ENCODE measurements at places on chromosomes 5 and 9.

GRCh38 chr9:102237094-102237493 is 498.6 kb upstream of the GRIN3A start:
- DNase-seq, result no peak

DNA sequence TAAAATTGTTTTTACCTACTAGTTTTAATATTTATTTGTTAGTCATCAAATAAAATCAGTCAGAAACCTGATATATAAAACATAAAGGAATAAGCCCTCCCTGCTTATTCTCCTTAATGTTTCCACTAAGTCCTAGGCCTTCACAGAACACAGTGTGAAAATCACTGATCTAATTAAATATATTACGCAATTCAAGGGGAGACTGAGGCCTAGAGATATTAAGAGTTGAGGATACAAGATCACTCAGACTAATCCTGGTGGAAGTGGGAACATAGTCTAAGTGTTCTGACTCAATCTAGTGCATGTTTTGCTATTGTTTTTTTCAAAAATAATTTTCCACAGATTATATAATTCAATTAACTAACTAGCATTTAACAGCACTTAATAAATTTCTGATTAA is 401.1 kb downstream of the SLCO4C1 start:
- no peak for DNase-seq

DNA sequence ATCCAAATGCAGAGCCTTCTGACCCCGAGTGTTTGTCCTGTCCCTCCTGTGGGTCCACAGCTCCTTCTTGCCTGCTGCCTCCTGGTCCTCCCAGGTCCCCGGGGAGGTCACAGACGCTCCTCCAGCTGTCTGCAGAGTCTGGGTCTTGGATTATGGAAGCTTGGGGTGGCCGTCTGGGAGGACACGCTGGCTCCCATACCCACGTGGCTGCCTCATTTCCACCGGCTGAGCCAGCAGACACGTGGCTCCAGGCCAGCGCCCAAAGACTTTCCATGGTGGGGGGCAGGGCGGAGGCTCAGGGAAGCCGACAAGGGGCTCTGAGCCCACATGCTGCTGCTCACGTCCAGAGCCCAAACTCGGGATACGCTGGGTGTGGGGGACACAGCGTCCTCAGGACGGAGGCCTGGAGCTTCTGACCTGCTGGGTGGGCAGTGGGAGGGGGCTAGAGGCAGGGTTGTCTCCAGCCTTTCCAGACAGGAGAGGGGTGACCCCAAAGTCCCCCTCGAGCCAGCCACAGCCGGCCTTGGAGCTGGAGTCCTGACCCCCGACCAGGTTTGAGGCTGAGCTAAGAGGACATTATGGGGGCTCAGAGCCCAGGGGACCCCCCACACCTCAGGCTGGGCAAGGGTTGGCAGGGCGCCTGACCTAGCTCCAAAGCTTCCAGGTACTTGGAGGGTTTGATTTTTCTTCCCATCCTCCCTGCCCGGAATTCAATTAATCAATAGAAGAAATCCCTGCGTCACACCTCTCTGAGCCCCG is 24.2 kb upstream of the RNU6ATAC start:
- no peak for DNase-seq

- DNase-seq, result no peak
Measured at GRCh38 chr9:94948567-94949235, 222.2 kb downstream of the AOPEP start.

- DNase-seq, result no peak
Measured at GRCh38 chr9:33440204-33440603, 7.2 kb downstream of the AQP3 start.

DNA sequence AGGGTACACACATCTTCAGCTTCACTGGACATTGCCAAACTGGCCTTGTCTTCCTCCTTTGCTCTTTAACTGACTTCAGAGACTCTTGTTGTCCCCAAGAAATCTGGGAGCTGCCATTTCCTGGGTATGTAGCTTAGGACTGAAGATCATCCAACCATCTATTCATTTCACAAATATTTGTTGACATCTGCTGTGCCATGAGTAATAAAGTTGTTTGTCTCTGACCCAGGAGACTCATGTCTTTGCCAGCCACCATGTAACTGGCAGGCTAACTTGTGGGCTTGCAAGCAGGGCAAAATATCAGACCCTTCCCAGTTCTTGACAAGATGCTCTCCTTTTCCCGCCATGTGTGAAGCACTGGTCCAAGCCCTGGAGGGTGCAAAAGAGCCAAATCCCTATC is 17.1 kb upstream of the TOR1B start:
- no peak for DNase-seq

DNA sequence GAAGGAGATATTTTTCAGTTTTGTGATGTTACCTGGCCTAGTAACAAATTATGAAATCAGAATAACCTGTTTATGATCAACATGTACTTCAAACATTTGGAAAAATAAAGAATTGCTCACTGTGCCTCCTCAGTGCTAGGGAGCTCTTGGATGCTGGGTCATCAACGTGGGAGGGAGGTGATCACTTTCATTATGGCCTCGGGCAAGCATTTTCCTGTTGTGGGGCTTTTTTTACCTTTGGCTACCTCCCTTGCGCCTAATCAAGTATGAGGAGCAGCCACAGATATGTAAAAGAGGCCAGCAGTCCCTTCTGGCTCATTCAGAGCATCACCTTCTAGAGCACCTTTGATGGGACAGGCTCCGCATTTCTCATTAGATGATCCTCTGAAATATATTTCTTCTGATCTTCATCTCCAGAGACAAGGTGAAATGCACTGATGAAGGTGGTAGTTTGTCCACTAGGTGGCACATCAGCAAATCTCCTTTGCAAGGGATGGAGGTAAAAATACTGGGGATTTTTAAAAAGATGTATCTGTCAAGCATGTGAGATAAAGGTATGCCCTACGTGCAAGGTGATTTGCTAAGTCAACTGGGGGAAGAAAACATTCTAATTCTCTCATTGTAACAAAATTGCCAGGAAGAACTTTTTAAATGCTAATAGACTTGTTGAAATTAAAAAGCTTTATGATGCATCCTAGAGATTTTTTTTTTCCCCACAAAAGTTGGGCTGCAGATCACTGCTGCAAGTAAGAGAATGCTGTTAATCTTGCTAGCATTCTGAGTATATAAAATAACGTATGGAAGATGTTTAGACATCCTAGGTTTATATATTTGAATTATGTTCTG is 218.2 kb downstream of the MAST4 start:
- DNase-seq, result peak; percentile 47

- DNase-seq, result peak; percentile 54
Measured at GRCh38 chr5:7815892-7816534, 34.9 kb downstream of the CFAP90 start.

DNA sequence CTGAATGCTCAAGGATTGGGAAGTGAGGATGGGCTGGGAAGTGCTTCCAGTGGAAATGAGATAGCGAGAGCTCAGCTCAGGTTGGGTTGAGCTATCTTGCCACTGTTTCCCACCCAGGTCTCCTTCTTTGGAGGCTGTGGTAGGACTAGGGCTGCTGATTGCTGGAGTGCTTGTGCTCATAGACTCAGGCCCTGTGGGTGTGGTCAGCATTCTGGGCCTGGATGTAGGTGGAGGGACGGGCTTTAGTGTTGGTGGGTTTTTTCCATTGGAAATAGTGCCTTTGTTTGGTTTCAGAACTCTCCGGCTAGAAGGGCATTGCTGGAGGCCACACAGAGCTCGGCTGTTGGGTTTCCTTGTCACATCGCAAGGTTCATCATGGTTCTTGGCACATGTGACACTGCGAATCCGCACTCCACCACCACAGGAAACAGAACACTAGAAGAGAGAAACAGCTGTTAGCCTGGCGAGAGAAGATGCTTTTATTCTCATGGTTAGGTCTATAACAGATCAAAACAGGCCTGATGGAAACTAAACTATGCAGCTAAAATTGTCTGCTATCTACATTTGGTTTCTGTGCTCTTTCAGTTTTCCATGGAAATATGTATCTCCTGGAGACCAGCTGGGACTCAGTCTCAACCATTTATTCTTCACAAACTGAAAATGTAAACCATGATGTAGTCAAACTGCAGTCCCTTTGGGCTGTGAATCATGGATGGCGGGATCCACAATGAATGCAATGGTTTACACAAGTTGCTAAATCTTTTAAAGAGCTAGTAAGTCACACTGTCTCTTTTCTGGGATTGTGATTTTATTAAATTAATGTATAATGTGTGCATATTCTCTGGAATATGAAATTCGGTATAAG is 136.2 kb downstream of the TARS1 start:
- no peak for DNase-seq

DNA sequence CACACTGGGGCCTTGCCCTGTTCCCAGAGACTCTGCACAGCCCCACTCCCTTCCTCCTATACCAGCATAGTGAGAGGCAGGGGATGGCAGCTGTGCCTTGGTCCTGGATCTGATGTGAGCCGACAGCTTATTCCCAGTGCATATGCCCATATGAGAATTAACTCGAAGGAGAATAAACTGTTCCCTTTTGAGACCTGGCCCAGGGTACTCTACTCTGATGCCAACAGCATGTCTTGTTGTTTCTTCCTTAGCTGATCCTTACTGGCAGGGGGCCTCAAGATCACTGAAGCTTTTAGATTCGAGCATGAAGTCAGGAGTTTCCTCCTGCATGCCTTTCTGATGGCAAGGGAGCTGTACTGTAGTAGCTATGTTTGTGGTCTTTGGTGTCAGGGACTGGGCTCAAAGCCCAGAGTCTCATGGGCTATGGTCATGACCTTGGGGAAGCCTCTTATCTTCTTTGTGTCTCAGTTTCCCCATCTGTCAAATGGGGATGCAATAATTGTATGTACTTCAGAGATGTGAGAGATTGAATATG is 57.1 kb downstream of the DOCK2 start:
- no peak for DNase-seq

DNA sequence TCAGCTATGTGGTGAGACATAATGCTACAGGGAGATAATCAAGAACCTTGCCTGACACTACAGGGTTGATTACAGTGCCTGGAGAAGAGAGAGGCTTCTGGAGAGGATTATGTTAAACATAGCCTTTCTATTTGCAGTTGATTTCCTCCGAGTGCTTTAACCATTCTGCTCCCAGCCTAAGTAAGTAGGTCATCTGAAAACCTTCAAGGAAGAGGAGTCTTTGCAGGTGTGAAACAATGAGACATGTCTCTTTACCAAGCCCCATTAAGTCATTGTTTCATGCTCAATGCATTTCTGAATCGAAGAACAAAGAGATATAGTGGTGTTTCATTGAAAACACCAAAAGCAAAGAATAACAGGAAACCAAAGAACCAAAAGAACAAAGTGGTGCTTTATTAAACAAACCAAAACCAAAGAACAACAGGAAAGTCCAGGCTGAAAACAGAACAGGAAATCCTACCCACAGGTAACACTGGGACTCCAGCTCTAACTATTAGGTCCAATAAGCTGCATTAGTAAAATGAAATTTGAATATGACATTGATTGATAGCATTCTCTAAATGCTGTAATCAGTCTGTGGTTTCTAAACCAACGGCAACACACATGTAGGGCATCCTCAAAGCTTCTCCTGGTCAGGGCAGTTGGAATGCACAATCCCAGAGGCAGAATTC is 113.3 kb upstream of the SPATA31D4 start:
- no peak for DNase-seq

- peak; percentile 38 for DNase-seq
Measured at GRCh38 chr5:142826741-142827492, 56.7 kb downstream of the ARHGAP26 start.

DNA sequence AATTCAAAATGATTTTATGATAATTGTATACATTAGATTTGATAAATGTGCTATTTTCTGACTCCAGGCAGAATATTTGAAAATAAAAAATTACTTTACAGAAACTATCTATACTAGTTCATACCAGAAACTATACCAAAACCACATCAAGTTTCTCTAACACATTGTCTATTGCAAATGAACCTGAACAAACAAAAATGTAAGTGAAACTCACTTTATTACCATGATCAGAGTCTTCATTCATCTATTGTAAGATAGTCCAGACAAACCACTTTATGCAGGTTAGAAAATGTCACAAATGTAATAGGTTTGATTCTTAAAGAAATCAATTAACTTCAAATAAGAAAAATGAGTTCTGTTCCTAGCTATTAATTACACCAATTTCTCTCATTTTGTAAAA is 99.4 kb downstream of the OXCT1 start:
- no peak for DNase-seq

GRCh38 chr5:73950441-73950873 is 324.5 kb downstream of the ARHGEF28 start:
- no peak for DNase-seq

DNA sequence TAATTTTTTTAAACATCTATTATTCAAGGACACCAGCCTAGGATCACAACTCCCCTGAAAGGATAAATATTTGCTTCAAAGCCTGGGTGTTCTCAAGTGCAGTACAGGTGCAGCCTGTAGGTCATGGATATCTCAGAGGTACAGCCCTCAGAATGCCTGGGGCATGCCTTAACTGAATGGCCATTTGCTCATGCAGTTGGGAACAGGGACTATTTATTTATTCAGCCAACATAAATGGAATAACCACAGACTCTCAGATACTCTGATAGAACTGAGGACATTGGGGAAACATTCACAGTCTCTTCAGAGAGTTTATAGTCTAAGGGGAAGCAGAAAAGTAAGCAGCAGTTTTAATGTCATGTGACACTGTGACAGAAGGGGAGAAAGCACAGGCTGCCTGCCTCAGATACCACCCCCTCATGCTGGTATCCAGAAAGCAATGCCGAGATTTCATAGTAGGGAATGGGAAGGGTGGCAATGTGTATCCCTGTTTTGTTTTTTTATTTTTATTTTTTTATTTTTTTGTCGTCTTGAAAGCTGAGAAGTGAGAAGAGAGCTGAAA is 112.6 kb downstream of the MACIR start:
- no peak for DNase-seq

DNA sequence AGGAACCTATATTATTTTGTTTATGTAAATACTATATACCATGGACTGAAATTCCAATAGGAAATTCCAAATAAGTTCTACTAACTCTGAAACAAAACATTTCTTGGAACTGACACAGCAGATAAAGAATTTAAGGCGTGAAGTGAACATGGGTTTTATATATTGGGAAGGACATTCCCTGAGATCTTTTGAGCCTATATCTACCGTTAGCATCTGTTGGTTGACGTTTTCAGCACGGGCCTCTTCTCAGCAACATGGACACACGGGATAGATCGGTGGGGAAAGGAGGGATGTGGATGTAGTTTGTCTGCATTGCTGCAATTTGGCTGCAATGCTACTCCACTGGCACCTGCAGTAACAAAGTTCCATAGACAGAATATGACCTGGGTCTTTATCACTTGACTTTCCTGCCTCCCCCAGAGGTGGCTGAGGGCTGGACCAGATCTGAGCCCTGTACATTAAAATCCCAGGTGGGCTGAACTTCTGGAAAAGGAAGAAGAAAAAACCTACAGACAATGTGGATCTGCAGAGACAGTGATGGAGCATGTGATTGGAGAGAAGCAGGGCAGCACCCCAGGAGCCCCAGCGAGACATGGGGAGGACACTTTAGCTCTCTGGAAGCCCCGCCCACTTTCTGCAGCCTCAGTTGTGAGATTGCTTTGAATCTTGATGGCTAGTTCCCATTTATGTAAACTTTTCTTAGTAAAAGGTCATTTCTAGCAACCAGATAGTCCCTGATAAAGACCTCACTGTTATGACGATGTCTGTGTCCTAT is 91.2 kb upstream of the CPEB4 start:
- DNase-seq, result no peak

Data from RKO (cell line).